ENCODE measurements at places on chromosomes 7 and 10. TPM values are rescaled to one million over a fixed set of nuclear protein-coding genes. Genes with fewer than 3 reads are reported as not detected.

The MKX gene
- total RNA-seq, result 1.7 TPM

The NKX1-2 gene
- total RNA-seq, result not detected

The FBXL13 gene
- 3.0 TPM for total RNA-seq

The TCAF2 gene
- 4.4 TPM for total RNA-seq

The MYL10 gene
- total RNA-seq, result not detected

The ZNF485 gene
- 3.4 TPM for total RNA-seq

The MRPL32 gene
- total RNA-seq, result 44.8 TPM

The LBX1 gene
- total RNA-seq, result not detected

The AZGP1 gene
- 87.7 TPM for total RNA-seq

The FAM241B gene
- total RNA-seq, result 5.2 TPM

The PTPRE gene
- total RNA-seq, result 70.6 TPM

The LLCFC1 gene
- total RNA-seq, result not detected

The DNAAF5 gene
- total RNA-seq, result 15.8 TPM

The HSPA14 gene
- 10.0 TPM for total RNA-seq

Data from upper lobe of right lung (tissue), 1 donor.